Thyroid gland (tissue), 4 donors: ENCODE measurements at places on chromosomes 7 and 10.

DNA sequence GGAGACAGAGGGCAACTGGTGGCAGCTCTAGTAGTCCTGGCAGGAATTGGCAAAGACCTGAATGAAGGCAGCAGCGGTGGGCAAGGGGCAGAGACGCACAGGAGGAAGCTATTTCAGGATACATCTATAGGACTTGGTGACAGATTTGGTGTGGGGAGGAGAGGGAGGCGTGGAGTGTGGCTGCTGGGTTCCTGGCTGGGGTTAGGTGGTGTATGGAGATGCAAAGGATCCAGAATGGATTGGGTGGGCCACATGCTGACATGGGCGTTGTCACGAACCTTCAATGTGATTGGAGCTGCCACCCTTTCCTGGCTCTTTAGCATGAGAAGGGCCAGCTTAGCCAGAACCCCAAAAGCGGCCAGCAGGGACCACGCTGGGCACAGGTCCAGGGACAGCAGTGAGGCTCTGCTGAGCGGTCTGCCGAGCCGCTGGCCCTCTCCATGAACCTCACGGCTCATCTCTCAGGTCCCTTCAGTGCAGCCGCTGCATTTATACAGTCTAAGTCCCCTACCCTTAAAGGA, 10.2 kb upstream of the ADCY1 start:
- no peak for DNase-seq

DNA sequence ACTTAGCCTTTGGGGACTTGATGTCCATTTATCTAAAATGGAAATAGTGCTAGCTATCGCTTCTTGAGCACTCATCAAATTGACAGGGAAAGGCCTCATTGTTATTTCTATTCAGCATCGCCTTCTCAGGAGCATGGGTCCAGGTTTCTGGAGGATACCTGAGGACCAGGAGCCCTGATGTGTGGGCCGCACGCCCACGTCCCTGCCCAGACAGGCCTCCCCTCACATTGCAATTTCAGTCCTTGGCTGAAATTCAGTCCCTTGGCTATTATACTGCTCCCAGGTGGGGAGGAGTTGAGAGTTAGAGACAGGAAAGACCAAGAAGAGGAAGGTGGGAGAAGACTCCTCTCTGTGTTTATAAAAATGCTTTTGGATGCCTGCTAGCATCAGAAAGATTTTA, 38.9 kb downstream of the GPRIN2 start:
- no peak for DNase-seq

DNA sequence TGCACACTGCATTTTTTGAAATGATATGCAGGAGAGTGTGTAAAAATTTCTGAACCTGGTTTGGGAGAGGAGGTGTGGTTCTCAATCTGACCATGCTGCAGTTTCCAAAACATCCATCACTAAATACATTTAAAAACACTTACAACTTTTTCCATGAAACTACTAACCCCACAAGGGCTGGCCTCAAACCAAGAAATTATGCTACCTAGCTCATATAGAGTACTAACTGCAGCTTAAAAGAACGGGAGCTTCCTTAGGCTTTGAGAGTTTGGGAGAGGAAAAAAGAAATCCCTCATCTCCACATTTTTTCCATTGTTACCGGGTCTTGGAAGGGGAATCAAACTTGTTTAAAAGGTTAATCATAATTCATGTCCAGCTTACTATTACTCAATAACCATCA, 214.2 kb downstream of the GLI3 start:
- no peak for DNase-seq

GRCh38 chr10:13231190-13231589, 3.0 kb downstream of the UCMA start:
- DNase-seq = no peak
